Stimulated activated CD4-positive, alpha-beta T cell treated with anti-CD3 and anti-CD28 coated beads, Interleukin-2, amount 100 ng/mL, for 48 hours (primary cell): ENCODE measurements at places on chromosomes 4 and X.

- no peak for DNase-seq
Measured at GRCh38 chr4:29319663-29320340, 1400.4 kb upstream of the PCDH7 start.

GRCh38 chr4:38235354-38235753 lies 275.2 kb downstream of the PTTG2 start:
- no peak for DNase-seq

- no peak for DNase-seq
Measured at GRCh38 chr4:75028196-75028854, 95.4 kb downstream of the PARM1 start.

GRCh38 chr4:26076000-26076587 lies 162.1 kb downstream of the SMIM20 start:
- DNase-seq, result no peak

GRCh38 chr4:8414377-8414776 lies 26.1 kb downstream of the ACOX3 start:
- DNase-seq, result peak; percentile 45
